ENCODE measurements at places on chromosomes 16 and 17.

DNA sequence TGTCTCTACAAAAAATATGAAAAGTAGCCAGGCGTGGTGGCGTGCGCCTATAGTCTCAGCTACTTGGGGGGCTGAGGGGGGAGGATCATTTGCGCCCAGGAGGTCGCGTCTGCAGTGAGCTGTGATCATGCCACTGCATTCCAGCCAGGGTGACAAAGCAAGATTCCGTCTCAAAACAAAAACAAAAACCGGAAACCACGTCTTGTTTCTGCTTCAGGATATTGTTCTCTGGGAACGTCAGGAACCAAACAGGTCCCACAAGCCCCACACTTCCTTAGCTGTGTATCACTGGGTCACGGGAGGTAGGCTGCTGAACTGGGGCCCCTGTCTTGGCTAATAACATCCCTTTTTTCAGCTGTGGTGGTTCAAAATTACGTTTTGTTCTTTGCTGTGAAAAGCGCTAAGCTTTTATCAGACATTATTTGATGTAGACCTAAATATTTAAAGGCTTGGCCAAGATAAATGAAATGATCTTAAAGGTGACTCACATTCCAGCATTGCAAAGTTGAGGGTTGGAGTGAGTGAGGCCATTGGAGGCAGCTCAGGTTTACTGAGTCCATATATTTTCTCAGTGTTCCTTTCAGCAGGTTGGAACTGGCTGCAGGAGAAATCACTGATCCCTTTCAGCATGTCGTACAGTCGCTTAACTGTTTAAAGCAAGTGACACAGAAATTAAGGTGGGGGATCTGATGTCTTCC, 16.4 kb upstream of the SEC14L1 start:
- DNase-seq, result no peak

GRCh38 chr16:50263060-50263909, 3.1 kb upstream of the ADCY7 start:
- no peak for DNase-seq

GRCh38 chr16:2857451-2858244, at the start of gene PRSS22:
Gene PRSS22 (minus strand): TSS chr16:2858170. CDS start chr16:2858104, 66 bp downstream.
- DNase-seq, result no peak

DNA sequence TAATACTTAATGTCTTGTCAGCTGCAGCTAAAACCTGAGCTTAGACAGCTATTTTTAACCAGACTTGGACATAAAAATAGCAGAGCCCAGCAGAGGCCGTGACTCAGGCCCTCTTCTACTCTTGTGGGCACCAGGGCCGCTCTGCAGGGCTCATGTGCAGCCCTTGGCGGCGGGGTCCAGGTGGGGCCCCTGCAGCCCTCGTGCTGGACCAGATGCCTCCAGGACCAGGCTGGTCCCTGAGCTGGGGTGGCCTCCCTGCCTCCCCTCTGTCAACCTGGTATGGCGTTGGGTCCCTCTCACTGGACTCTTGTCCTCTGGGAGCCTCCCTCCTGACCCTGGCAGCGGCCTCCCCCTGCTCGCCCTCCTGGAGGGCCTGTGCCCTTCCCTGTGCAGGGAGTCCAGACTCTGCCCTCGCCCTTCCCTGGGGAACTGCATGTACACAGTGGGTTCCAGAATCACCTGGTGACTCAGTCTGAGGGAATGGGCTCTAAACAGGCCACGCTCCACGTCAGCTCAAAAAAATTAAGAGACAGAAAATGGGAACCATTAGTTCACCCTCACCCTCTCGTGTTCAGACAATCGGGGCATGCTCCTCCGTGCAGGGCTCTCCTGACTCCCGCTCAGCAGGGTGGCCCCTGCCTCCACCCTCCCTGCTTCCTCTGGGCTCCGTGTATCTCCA, 9.7 kb downstream of the CDK5R1 start:
- no peak for DNase-seq

GRCh38 chr17:46013502-46014165, 14.6 kb downstream of the STH start:
- no peak for DNase-seq

DNA sequence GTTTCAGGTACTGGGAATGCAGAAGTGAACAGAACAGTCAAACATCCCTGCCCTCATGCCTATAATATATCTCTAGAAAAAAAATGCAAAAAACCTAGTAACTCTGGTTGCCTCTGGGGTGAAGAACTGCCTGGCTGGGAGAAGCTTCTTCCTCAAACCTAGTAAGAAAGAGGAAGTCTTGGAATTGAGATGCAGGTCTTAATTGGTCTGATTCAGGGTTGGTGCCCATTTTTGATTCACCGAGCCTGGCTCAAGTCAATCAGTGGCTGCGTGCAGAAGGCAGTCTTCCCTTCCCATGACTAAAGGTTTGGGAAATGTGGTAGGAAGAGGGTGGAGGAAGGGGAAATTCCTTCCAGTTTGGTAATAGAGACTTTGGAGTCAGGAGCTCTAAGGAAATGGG, 22.4 kb downstream of the CDRT15 start:
- DNase-seq, result no peak

GRCh38 chr17:82060001-82060380, 5.6 kb downstream of the DUS1L start:
- no peak for DNase-seq

DNA sequence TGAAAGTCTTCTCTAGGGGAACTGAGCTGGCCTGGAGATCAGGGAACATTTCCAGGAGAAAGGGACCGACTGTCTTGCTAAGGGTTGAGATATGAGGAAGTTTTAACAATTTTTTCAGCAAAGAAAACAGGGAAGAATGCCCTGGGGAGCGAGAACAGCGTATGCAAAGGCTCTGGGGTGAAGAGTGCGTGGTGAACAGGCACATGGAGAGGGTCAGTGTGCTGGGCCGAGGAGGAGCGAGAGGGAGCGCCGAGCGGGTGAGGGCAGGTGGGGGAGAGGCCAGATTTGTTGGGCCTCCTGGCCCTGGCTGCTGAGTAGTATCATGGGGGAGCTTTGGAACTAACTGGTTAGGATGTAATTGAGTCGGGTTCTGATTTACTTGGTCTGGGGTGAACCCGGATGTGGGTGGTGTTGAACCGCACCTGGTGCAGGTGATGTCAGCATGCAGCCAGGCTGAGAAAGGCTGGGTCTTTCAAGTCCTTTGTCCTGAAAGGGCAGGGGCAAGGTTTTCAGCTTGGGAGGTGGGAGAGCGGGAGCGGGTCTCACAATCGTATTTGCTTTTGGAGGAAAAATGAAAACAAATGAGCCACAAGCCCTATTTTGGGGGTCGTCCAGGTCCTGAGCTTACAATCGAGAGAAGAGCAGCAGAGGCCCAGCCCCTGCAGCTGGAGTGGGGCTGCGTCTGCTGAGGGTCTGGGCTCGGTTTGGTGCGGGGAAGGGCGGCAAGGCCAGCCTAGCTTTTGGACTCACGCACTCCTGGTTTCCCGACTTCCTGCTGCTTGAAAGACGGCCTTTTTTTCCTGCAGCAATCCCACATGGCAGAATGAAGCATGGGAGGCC, 11.1 kb upstream of the WFDC1 start:
- no peak for DNase-seq

- peak; percentile 54 for DNase-seq
These were observed 10.7 kb upstream of the CENPV start for GRCh38 chr17:16363749-16364536.
